ENCODE measurements at places on chromosomes 6 and 20. TPM values are rescaled to one million over a fixed set of nuclear protein-coding genes. Genes with fewer than 3 reads are reported as not detected.
A peak's percentile ranks its signal among the peaks of the same experiment; 100 is the strongest.

- no peak for DNase-seq
These were observed 71.9 kb downstream of the TBC1D7 start for GRCh38 chr6:13256266-13257001.

DNA sequence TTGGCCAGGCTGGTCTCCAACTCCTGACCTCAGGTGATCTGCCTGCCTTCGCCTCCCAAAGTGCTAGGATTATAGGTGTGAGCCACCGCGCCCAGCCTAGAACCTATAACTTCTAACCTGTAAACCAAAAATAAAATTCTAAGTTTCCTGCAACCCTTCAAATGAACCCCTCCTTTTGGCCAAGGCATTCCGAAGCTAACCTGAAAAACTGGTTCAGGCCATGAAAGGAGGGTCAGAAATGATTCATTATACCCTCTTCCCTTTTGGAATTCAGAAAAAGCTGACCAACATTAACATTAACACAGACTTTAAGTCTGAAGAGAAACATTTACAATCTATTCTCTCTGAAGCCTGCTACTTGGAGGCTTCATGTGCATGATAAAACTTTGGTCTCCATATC, 165.1 kb downstream of the TINAG start:
- DNase-seq = no peak

GRCh38 chr20:58661598-58662473, 10.8 kb downstream of the STX16 start:
- no peak for DNase-seq

DNA sequence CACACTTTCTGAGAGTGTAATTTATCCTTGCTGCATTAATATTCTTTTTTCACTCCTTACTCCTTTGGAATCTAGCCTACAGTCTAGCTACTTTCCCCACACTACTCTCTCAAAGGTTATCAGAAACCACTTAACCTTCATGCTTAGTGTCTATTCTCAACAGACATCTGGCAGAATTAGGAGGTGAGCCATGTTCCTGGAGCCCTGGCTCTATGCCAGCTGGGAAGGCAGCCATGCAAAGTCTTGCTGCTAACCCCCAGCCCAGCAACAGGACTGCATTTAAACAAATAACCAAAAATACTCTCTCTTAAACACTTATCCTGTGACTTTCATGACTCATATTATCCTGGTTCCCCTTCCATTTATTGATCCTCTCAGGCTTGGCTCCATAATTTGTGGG, 260.2 kb downstream of the BCKDHB start:
- no peak for DNase-seq

DNA sequence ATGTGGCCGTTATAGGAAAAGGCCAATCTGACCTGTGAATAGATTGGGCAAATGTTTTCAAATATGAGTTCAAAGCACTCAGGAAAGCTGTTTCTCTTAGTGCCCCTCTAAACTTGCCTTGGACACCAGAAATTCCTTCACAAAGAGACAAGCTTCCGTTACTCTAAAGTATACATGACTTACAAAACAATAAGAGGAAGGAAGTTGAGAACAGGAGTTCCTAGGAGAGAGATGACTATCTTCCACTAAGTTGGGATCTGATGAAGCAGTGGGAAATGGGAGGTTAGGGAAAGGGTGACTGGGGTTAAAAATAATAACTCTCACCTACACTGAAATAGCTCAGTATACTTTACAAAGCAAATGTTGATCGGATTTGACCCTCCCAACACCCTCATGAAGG, 50.0 kb downstream of the ISM1 start:
- DNase-seq = no peak

GRCh38 chr20:32973077-32973717, 31.0 kb downstream of the SUN5 start:
- DNase-seq = no peak

- DNase-seq = no peak
These were observed 195.2 kb upstream of the POU3F2 start for GRCh38 chr6:98639089-98639635.

DNA sequence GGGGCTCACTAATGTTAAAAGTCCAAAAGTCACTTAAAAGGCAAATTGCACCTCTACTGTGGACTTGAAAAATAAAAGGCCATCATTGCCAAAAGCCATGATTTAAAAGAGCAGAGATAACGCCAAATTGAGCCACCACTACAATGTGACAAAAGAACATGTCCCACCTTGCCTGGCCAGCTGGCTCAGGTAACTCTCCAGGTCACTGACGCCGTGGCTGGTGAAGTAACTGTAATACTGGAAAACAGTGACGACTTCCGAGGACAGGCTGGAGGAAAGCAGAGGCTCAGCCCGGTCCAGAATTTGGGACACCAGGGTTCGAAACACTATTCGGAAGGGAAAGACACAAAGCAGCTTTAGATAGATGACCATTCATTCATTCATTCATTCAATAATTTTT, 29.3 kb upstream of the ARMH2 start:
- no peak for DNase-seq

DNA sequence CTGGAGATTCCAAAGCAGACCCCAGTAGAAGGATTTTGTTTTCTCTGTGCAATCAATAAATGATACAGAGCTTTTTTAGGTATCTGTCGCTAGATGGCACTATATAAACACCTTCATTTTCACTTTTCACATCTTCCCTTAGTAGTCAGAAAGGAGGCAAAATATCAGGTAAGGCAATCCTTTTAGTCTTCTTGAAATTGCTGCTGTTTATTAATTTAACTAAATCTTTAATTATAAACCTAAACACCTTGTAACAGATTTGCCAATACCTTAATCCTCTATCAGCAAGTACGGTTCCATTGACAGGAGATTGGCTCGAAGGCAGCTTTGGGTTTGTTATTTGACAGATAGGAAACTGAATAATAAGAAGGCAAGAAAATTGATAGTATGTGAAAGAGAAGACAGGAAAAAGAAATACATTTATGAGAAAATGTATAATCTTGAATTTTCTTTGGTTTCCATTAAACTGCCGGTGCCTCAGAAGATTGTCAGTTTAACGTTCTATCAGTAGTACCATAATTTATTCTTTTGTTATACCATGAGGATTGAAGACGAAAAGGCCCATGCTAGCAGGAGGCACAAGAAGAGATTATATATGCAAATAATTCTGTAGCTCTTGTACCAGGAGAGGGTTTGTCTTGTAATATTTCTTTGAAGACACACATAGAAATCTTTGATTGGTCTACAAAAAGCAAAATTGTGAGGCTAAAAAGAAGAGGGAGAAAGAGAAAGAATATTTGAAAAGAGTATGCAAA, 23.5 kb upstream of the IBTK start:
- DNase-seq = no peak

GRCh38 chr6:149887343-149887742, 10.6 kb downstream of the RAET1E start:
- no peak for DNase-seq

- DNase-seq = no peak
These were observed 625.9 kb upstream of the FLRT3 start for GRCh38 chr20:14963262-14963663.

DNA sequence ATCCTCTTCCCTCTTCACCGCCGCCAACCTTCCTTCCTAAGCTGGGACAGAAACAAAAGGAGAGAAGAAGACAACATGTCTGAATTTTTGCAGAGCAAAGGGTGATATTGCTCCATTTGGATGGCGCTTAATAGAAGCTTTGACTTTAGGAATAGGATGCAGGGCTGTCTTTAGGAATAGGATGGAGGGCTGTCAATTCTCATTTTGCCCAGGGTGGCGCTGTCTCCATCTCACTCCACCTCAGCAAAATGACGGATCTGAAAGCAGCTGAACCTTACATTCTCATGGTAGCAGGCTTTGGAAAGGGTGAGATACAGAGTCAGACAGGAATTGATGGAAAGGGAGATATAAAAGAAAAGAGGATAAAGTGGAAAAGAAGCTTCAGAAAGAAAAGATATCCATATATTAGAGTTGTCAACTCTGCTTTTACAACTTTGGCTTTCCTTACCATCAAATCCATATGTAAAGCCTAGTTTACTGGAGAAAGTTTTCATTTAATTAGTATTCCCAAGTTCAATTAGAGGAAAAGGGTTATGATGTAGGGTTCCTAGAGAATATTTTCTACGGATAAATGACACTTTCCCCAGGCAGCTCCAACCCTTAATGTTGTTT, 2.4 kb downstream of the MTCL3 start:
- peak; percentile 69 for DNase-seq

- DNase-seq = no peak
These were observed 65.8 kb downstream of the SAMD3 start for GRCh38 chr6:130156908-130157307.

GRCh38 chr6:114989279-114989964, 646.6 kb upstream of the HS3ST5 start:
- no peak for DNase-seq

DNA sequence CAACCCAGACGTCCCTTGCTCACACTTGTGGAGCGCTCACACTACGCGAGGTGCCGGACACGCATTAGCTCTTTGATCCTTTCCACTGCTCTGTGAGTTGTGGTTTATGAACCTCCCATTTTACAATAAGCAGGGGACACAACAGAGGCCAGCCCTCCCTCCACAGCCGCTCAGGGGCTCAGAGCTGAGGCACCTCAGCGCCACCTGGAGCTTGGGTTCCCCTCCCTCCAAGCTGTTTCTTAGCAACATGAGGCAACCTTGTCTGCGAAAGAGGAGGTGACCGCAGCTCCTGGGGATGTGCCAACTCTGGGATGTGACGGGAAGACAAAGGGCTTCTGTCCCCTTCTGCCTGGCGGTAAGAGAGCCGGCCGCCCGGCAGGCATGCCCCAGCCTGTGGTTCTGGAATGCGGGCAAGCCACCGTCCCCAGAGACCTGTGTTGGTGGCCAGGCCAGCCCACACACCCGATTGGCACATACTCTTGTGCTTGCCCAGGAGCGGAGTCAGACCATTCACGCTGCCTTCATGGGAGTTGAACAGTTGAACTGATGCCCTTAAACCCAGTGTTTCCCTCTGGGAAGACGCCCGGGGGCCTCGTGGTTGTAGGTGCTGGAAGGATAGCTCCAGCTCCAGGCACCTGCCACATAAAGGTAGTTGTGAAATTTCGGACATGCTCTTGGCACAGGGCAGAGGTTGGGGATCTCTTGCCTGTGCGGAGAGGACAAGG, 44.5 kb downstream of the RBM38 start:
- DNase-seq = no peak

GRCh38 chr6:52741872-52742271, 21.4 kb downstream of the GSTA2 start:
- no peak for DNase-seq

DNA sequence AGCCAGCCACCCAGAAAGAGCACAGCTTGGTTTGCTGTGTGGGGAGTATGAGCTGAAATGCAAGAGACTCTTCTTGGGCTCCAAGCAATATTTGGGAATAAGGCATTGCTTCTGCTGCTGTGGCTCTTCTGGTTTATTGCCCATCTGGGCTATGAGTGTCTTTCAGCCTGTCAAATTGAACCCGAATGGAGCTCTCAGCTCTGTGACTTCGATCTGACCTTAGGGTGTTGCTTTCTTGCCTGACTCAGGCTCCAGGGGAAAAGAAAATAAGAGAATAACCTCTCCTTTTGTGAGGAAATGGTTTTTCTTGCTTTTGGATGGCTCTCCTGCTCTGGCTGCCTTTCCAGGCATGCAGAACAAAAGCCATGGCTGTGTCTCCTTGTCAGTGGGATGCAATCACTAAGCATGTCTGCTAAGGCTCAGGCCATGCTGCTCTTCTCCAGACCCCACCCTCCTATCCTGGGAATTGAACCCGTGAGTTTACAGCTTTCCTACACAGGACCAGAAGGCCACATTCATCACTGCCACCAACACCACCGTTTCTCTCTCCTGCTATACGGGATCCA, 169.4 kb upstream of the JAG1 start:
- DNase-seq = no peak

- no peak for DNase-seq
These were observed 39.0 kb downstream of the NCOA3 start for GRCh38 chr20:47540443-47541354.

GRCh38 chr20:31695849-31696804, 26.5 kb downstream of the BCL2L1 start:
- DNase-seq = no peak

DNA sequence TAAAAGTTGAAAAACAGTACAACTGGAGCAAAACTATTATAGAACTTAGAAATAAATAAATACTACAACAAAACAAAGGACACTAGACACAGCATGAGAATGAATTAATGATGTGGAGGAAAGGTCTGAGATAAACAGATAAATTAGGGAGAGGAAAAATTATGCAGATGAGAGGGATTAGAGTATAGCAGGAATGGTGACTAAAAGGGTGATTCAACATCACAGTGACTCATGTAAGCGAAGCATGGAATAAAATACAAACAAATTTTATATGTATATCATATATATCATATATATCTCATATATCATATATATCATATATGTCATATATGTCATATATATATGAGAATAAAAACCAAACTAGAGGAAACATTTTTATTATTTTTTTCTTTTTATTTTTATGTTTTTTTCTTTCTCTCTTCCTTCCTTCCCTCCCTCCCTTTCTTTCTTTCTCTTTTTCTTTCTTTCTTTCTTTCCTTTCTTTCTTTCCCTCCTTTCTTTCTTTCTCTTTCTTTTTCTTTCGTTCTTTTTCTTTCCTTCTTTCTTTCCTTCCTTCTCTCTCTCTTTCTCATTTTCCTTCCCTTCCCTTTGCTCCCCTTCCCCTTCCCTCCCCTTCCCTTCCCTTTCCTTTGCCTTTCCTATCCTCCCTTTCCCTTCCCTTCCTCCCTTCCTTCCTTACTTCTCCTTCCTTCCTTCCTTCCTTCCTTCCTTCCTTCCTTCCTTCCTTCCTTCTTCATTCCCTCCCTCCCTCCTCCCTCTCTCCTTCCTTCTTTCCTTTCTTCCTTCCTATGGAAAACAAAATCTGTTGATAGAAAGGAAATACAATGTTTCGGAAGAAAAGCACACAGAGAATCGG, 1014.6 kb downstream of the GRIK2 start:
- DNase-seq = no peak

- DNase-seq = no peak
These were observed 638 bp downstream of the MDN1 start for GRCh38 chr6:89818977-89819335.

GRCh38 chr6:1605893-1606779, 3.6 kb upstream of the FOXC1 start:
- no peak for DNase-seq

DNA sequence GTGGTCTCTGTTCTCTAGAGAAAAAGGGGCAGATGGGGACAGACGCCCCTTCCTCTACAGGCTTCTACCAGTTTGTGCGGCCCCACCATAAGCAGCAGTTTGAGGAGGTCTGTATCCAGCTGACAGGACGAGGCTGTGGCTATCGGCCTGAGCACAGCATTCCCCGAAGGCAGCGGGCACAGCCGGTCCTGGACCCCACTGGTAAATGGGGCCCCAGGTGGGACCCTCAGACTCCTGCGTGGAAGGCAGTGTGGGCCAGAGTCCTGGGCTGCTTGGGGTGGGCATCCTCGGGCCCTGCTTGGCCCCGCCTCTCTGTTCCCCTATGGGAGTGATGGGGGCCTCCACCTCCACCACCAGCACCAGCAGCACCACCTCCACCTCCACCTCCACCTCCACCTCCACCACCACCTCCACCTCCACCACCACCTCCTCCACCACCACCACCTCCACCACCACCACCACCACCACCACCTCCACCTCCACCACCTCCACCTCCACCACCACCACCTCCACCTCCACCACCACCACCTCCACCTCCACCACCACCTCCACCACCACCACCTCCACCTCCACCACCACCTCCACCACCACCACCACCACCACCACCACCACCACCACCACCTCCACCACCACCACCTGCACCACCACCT, 3.2 kb upstream of the TNFRSF6B start:
- DNase-seq = no peak

The DST gene
- total RNA-seq = 105 TPM

The ZC3H12D gene
- total RNA-seq = 0.14 TPM

The HDGFL1 gene
- total RNA-seq = not detected

The SNAI1 gene
- 7.9 TPM for total RNA-seq

The MRPS10 gene
- 31.3 TPM for total RNA-seq

The BMP7 gene
- total RNA-seq = 40.7 TPM

The CD24 gene
- total RNA-seq = 937 TPM
